Caco-2 (cell line): ENCODE measurements at places on chromosomes 7 and 10. TPM values are rescaled to one million over a fixed set of nuclear protein-coding genes. Genes with fewer than 3 reads are reported as not detected.

The MALRD1 gene
- total RNA-seq, result 8.2 and 9.8 TPM in 2 replicates

The GPC2 gene
- total RNA-seq, result 5.0 and 9.7 TPM in 2 replicates

The CALHM3 gene
- 0.18 TPM in 1 of 2 replicates, not detected in the other for total RNA-seq

The LBX1 gene
- total RNA-seq, result not detected in 2 replicates

The ASB15 gene
- not detected in 2 replicates for total RNA-seq

The DGKI gene
- total RNA-seq, result 0.77 and 0.84 TPM in 2 replicates

The HOXA9 gene
- total RNA-seq, result 14.4 and 16.7 TPM in 2 replicates

The MYO1G gene
- 0.19 and 0.36 TPM in 2 replicates for total RNA-seq

The UPK3B gene
- 5.3 and 9.1 TPM in 2 replicates for total RNA-seq

The SPDYE5 gene
- total RNA-seq, result not detected in 2 replicates

The TRPV6 gene
- 2.3 and 4.0 TPM in 2 replicates for total RNA-seq

The FFAR4 gene
- 2.5 and 2.7 TPM in 2 replicates for total RNA-seq

The CRPPA gene
- 7.3 and 7.9 TPM in 2 replicates for total RNA-seq

The DPYSL4 gene
- 0.12 TPM in 1 of 2 replicates, not detected in the other for total RNA-seq
